Stimulated activated CD4-positive, alpha-beta T cell treated with anti-CD3 and anti-CD28 coated beads, Interleukin-2, amount 100 ng/mL, for 48 hours (primary cell): ENCODE measurements at places on chromosomes 16 and 17.

DNA sequence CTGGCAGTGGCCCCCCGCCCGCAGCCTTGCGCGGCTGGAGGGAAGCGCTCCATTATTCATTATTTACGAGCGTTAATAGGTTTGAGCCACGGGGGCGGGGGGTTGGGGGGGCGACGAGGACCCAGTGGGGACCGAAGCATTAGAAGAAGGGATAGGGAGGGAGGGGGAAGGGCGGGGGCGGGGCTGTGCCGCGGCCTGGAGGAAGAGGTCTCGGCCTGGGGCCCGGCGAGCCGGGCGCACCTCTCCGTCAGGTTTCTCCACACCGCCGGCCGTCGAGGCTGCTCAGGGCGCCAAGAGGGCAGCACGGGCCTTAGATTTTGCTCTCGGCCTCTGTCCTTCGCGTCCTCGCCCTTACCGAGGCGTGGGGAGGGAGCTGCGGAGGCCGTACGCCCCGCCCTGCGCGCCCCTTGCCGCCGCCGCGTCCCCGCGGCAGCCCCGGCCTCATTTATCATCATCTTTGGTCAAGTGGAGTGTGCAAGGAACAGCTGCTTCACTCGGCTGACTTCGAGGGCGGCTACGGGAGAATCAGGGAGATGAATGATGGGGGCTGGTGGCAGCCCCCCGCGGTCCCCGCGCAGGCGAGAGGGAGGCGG is 54.2 kb downstream of the SREBF1 start:
- DNase-seq = no peak

GRCh38 chr17:42354956-42355843 is 33.0 kb downstream of the STAT3 start:
- DNase-seq = no peak

DNA sequence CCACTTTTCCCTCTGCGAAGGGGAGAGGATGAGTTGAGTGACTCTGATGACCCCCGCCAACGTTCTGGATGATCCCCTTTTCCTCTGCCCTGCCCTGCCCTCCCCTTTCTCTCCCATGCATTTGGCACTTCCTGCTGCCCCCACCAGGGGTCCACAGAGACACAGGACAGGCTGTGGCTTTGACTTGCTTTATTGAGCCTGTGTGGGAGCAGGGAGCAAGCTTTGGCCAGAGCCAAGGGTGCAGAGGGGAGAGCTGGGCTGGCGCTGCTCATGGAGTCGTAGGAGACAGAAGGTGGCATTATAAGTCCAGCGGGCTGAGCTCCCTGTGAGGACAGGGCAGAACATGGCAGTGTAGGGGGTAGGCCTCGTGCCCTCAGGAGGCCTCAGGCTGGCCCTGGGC is 1.6 kb downstream of the PPY start:
- DNase-seq = no peak

DNA sequence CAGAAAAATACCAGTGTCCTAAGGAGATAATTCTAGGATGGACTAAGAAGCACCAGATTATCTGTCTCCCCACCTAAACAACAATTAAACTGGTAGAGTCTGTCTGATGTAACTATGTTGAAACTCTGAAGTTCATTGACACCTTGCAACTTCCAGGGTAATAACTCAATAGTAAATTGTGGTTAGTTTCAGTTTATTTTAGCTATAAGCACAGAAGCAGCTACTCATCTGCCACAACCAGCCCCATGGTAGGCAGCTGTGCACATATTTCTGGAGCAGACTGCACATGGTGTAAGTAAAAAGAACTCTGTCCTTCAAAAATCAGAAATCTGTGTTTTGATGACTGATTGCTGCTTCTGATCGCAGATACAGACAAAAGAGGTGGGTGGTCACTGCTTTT is 852.1 kb downstream of the CDH11 start:
- DNase-seq = no peak

DNA sequence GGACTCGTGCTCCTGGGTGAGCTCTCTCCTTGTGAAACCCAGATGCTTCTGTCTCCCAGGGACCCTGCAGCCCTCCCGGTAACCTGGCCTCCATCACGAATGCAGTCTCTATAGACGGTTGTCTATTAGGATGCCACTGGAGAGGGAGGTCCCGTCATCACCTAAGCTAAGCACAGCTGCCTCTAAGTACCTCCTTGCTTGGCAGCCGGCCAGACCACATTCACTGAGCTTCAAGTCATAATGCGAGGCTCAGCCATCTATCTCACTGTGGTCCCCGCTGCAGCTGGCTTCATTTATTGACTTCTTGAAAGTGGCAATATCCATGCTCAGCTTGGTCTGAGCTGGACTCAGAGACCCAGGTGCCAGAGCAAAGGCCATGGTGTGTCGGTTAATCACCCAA is 74.5 kb upstream of the HSBP1 start:
- DNase-seq = no peak

- DNase-seq = no peak
Measured at GRCh38 chr17:9878786-9879525, 26.1 kb downstream of the RCVRN start.

DNA sequence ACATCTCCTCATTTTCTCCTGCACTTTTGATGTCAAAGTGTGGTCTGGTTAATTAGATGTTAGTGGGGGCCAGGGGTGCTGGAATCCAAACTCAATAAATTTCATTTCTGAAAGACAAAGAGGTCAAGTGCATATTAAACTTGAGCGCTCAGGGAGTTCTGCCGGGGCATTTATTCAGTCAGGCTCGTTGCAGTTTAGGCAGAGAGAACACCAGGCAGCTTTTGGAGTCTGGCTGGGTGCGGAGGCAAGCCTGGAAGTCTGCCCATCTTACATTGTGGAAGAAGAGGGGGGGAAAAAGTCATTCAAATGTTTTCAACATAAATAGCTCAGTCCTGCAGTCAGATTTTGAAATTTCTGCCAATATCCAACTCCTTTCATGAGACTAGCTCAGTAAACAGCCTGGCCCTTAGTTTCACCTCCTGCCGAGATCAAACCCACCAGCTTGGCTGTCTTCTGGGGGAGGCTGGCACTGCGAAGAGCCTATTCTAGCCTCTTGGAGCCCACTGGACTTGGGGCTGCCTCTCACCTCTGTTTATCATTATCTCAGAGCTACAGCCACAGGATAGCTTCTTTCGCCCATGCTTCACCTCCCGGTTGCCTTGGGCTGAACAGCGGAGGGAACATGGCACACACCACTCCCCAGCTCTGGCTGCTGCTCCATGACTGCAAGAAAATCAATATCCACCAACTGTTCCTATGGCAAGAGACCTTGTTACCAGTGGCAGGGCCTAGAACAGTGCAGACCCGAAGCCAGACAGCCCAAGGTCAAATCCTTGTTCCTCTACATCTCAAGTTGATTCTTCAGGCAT is 177.4 kb upstream of the CDH5 start:
- no peak for DNase-seq

DNA sequence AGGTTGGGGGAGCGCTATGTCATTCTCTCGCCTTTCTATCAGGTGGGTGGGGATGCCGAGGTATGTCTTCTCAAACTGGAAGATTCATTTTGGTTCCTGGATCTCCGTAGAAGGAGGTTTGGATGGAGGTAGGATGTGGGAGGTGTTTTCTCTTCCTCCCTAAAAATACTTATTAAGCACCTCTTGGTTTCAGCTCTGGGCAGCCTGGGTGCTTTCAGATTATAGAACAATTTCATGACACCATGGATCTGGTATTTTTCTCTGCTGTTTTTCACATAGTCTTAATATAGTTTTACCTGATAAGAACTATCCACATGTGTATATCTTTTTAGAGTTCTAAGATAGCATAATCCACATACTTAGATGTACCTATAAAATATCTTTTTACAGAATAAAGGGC is 92.9 kb downstream of the YPEL2 start:
- no peak for DNase-seq

GRCh38 chr17:75636381-75637142 is 3.3 kb downstream of the SMIM5 start:
- DNase-seq = no peak

- peak; percentile 35 for DNase-seq
Measured at GRCh38 chr16:2149630-2150417, 1.4 kb downstream of the RAB26 start.

GRCh38 chr16:568401-569258 is 1.1 kb upstream of the PIGQ start:
- no peak for DNase-seq

GRCh38 chr16:48546774-48547173 is 63.2 kb downstream of the N4BP1 start:
- DNase-seq = no peak

- DNase-seq = no peak
Measured at GRCh38 chr17:61503961-61504360, 51.7 kb downstream of the TBX4 start.
